ENCODE measurements at places on chromosomes 3 and 15.

GRCh38 chr3:139797724-139798343 lies 120.1 kb upstream of the NMNAT3 start:
- DNase-seq, result peak; percentile 51

- DNase-seq, result no peak
Observed at GRCh38 chr3:55369141-55369847, 117.8 kb downstream of the WNT5A start.

DNA sequence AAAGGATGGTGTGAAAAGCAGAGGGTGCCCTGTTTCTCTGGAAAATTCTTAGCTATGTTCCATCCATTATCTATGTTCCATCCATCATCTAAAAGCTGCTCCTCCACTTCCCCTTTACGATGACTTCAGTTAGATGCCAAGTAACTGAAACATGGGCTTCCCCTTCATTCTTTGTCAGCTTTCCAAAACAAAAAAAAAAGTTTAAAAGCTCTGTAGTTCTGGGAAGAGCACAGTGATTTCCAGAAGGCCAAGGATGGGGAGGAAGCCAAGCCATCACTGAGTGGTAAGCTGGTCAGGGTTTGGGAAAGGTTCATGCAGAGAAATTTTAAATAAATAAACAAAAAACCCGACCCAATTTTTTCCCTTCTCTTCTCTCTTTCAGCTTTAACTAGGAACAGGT lies 111.5 kb downstream of the CFAP44 start:
- DNase-seq, result peak; percentile 28

GRCh38 chr3:901953-902778 lies 190.7 kb upstream of the CNTN6 start:
- peak; percentile 15 for DNase-seq

DNA sequence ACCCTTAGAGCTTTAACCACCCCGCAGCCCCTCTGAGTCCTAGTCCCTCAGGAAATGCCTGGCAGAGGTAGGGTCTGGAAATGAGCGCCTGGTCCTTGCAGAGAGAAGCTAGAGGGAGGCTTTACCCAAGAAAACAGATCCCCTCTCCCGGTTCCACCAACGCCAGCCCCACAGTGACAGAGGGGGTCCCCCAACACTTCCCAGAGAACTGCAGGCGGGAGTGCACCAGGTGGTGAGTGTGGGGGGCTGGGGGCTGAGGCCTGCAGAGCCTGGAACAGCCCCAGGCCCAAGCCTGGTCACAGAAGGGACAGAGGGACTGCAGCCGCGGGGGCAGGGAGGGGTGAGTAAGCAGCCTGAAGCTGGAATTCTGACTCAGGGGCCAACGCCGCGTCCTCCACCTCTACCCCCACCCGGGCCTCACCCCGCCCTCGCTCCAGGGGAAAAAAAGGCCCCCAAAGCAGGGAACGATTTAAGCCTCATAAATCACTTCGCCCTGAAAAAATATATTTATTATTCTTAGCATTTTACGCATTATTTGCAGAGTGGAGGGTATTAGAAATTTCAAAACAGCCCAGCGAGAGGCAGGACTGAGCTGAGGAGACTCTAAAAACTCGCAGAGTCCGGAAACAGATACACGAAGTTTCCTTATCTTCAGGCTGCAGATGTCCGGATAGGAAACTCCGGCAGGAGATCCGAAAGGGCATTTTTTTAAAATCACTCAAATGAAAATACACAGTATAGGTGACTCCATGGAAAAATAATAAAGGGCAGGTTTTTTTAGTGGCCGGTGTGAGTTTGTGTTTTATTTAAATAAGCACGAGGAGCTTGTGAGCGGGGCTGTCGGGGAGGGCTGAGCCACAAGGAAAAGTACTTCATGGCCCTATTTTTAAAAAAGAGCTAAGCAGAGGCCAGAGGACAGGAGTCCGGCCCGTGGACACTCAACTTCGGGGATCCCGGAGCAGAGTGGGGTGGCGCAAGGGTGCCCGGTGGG lies 10.0 kb downstream of the GATA2 start:
- peak; percentile 40 for DNase-seq

- DNase-seq, result no peak
Observed at GRCh38 chr15:31830591-31830990, 199.7 kb upstream of the CHRNA7 start.

GRCh38 chr15:73867426-73867825 lies 5.9 kb upstream of the TBC1D21 start:
- DNase-seq, result no peak

DNA sequence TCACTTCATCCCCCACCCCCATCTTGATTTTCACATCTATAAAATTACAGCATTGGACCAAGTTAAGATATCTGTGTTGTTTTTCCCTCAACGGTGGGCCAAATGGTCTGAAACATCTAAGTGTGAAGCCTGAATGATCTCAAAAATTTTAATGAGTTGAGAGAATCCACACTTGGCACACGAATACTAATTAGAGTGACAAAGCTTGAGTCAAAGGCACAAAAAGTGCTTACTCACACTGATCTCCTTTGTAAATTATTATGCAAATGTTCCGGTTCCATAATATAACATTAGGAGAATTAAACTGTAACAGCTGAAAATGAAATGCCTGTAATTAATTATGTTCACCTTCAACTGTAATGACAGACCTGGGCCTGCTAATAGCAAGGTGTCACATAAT lies 33.6 kb downstream of the GPR176 start:
- no peak for DNase-seq

GRCh38 chr3:6172871-6173642 lies 687.9 kb upstream of the GRM7 start:
- DNase-seq, result no peak

DNA sequence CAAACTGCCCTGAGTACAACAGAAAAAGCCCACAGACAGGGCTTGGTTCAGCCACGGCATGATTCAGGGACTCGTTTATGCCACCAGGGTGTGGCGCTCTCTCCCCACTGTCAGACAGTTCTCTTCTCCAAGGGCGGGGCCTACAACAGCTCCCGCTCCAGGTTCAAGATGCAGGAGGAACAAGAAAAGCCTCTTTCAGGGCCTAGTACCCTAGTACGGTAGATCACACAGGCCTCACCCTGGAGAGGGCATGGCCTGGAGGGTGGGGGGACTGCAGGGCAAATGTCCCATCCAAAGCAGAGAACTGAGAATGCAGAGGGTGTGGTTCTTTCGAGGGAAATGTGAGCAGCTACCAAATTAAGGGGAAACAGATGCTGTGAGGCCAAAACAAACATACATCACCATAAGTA lies 12.0 kb downstream of the MESD start:
- peak; percentile 49 for DNase-seq

- DNase-seq, result peak; percentile 53
Observed at GRCh38 chr3:149085828-149086231, 503 bp downstream of the HLTF start.

GRCh38 chr3:50533316-50533715 lies 29.9 kb upstream of the CACNA2D2 start:
- DNase-seq, result no peak

DNA sequence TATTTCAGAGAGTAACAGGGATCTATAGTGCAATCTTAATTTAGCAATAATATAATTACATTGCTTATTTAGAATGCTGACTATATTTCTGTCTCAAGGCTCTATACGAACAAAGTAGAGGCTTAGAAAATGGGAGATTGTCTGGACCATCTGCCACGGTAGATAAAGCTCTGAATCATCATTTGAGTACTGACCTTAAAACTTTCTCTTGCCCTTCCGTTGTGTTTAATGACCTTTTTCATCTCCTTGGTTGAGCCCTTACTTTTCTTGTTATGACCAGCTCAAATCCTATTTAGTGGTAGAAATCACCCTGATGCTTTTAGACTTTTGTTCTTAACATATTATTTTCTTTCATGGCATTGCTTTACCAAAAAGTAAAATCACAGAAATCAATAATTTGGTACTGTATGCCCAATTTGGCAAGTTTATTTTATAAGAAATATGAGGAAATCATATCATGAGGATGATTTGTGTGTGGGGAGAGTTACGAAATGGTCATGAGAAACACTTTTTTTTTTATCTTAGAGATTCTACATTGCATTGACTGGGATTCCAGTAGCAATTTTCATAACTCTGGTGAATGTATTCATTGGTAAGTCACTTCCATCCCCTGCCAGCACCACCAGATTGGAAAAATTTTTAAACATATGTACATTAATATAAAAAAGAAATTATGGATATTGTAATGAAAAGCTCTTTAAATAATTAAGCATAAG lies 11.0 kb downstream of the NDUFB5 start:
- DNase-seq, result no peak

- DNase-seq, result no peak
Observed at GRCh38 chr3:20023623-20024405, 11.8 kb upstream of the PP2D1 start.

DNA sequence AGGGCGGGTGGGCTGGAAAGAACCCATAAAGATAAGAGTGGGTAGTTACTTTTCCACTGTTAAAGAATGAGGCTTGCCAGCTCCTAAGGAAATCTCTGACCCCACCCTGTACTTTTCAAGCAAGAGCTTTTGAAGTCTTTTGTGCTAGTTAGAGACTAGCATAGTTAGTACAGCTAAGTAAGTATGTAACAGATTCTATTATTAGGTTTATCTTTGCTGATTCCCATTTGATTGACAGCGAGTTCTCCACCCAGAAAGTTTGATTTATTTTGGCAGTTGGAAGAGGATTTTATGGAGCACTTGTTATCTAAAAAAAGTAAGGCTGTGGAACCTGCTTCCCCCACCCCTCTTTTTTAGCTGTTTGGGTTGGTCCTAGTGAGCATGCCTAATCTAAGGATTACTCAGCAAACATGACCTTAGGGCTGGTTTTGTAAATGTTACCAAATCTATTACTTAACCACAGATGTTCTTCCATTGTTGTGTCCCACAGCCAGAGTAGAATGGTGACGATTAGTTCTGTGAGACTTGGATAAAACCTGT lies 57.6 kb downstream of the FNDC3B start:
- DNase-seq, result peak; percentile 76

DNA sequence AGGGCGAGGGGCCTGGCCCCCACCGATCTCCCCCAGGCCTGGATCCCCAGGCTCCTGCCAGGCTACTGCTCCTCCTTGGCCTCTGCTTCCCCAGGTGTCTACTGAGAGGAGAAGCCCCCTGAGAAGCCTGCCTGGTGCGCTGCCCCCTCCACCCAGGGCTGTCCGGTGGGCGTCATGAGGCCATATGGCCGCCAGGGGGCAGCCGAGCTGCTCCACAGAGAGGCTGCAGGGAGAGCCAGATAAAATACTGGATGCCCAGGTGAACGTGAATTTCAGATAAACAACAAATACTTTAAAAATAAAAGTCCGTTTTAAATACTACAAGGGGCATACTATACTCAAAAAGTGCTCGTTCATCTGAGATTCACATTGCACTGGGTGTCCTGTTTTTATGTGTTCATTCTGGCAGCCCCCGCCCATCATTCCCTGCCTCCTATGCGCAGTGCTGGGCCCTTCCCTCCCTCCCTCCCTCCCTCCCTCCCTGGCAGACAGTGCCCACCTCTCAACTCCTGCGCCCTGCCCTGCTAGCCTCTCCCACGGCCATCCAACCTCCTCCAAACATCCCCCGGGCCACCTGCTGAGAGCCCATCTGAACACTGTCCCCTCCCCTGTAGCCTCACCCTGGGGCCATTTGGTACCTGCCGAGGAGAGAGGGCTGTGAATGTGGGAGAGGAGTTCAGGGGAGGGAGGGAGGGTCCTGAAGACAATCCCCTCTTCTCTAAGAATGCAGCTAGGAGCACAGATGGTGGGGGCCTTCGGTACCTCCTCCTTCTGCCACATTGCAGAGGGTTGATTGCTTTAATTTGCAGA lies 29.6 kb downstream of the PSTPIP1 start:
- peak; percentile 46 for DNase-seq

DNA sequence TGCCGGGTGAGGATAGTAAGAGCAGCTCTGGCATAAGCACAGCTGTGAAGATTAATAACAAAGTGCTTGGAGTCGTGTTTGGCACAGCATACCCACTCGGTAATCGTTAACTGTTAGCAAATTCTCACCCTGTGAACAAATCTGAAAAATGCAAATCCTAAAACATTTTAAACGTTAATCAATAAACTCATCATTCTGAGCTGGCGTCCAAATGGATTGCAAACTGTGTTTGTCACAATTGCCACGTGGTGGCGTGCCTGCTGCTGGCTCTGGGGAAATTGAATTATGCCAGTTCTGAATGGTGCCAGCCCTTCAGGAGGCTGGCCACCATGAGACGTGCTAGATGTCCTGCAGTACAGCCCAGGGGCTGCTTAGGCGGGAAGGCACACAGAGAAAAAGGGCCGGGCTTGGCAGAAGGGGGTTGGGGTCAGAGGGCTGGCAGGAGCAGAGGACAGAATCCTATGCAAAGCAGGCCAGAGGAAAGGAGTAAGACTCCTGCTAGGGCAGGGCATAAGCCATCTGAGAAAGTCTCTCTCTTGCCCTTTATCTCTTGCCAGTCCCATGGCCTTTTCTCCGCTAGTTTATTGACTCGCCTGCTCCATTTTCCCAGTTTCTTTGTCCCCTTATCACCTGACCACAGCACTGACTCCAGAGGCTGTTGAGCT lies 22.1 kb upstream of the POLG start:
- DNase-seq, result no peak

- no peak for DNase-seq
Observed at GRCh38 chr15:95068701-95069521, 837.5 kb downstream of the MCTP2 start.

- DNase-seq, result peak; percentile 15
Observed at GRCh38 chr3:160641665-160642309, 35.2 kb upstream of the ARL14 start.

- no peak for DNase-seq
Observed at GRCh38 chr15:72872066-72872845, 88.7 kb upstream of the ADPGK start.

DNA sequence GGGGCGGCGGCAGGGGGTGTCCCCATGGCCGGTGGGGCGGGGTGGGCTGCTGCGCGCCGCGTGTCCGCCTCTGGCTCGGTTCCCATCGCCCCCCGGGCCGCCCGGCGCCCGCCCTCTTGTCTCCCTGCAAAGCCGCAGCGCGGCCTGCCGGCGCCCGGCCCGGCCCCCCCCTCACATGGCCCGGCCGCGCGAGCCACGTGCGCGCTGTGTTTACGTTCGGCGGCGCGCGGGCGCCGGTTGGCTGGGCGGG lies 502 bp downstream of the NR1D2 start:
- no peak for DNase-seq

GRCh38 chr3:19455546-19455945 lies 307.2 kb downstream of the KCNH8 start:
- no peak for DNase-seq

- DNase-seq, result no peak
Observed at GRCh38 chr3:194757647-194758061, 72.0 kb downstream of the FAM43A start.

DNA sequence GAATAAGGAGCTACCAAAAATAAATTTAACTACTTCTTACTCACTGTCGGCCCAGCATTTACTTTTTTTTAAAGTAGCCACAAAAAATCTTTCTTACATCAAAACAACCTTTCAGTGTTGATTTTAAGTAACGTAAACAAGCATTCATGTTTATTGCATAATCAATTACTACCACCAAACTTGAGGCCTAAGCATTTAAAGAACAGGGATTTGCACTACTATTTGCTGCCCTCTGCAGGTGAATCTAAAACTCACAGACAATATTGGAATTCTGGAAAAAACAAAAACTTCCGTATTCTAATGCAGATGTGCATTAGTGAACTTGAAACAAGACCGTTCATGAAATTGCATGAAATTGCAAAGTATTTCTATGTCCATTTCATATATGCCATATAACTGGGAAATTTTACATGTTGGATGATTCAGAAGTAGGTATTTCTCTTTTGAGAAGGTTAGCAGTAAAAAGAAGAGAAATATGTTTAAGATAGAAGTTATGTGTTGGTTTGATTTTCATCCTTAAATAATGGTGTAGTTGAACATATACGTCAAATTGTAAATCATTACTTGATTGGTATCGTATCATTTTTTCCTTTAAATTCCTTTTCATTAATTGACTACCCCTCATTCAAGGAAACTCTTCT lies 55.6 kb downstream of the CGGBP1 start:
- peak; percentile 63 for DNase-seq
